ENCODE measurements at places on chromosomes 11 and 22. TPM values are rescaled to one million over a fixed set of nuclear protein-coding genes. Genes with fewer than 3 reads are reported as not detected.
A peak's percentile ranks its signal among the peaks of the same experiment; 100 is the strongest.

DNA sequence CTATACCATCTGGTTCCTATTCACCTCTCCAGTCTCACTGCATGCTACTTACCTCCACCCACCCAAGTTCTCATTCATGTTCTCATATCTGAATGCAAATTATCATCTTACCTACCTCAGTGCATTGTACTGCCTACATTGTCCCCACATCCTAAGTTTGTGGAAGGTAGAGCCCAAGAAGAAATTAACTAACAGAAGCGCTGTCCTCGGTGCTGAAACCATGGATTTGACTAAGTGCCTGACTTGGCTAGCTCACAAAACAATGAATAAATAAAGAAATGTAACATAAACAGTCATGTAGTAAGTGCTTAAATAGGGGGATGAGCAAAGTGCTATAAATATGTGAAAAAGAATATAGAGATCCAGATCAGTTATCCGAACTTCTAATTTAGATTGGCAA is 63.2 kb downstream of the GRIA4 start:
- DNase-seq: no peak

DNA sequence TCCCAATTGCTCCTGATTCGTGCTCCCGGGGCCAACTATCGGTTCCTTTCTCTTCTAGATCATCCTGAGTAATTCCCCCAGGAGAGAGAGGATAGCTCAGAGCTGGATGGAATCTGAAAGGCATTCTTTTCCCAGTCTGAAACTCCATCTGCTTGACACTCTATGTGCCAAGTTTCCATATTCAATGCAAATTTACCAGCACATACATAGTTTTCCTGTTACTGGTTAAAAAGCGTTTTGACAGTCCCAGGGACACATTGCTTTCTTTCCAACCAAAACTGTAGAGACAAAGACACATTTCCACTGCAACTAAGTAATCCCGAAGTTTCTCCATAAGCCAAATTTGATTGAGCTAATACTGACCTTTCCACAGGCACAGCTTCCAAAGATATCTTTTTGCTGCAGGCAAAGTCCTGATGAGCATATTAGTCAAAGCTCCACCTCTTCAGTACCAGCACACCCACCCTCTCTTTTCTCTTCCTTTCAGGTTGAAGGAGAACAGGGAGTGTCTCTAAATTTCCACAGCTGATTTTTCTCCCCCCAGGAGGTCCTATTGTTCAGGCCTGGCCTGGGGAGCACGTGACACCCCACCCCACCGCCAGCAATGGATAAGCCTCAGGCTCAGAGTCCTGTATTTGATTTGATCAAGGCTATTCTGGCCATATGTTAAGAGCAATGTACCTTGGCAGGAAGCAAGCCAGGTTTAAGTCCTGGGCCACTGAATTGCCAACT is 9.7 kb upstream of the ANKK1 start:
- no peak for DNase-seq

GRCh38 chr22:32880061-32880460 is 78.6 kb downstream of the TIMP3 start:
- no peak for DNase-seq

DNA sequence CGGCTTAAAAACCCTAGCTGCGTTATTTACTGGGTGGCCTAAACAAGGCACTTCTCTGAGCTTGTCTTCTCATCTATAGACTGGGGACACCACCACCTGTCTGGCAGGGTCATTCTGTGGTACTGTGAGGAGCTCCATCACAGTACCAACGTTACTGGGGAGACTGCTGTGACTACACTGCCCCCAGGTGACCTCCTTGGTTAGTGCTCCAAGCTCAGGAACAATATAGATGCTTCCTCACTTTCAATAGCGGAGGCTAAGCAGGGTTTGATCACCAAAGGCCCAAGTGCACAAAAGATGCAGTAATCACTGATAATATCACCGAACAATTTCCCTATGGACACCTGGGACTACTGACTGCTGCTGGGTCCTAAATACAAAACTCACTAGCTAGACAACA is 18.8 kb downstream of the PRPF19 start:
- DNase-seq: no peak

- no peak for DNase-seq
These were observed 6.0 kb downstream of the CASTOR1 start for GRCh38 chr22:30283342-30283741.

DNA sequence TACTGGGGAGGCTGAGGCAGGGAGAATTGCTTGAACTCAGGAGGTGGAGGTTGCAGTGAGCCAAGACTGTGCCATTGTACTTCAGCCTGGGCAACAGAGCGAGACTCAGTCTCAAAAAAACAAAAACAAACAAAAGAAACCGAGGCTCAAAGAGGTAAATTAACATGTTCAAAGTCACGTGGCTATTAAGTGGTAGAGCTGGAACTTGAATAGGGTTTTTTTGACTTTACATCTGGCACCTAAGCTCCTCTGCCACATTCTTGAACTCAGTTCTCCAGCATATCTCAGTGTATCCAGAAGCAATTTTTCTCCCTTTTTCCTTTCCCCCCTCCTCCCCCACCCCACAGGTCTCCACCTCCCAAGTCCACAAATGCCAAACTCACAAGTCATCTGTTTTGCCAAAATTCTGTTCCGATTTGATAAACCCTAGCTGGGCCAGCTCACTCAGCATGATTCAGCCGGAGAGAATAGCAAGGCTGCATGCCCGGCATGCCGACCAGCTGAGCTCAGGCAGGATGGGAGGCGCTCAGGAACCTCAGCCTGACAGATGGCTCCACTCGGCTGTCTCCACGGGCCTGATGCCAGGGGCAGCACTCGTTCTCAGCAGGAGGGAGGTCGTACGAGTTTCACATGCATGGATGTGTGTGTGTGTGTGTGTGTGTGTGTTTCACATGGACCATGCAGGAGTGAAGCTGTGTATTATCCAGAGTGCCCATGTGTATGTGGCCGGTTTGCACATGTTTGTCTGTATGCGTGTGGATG is 63.2 kb upstream of the RRAS2 start:
- peak; percentile 89 for DNase-seq

- DNase-seq: no peak
These were observed 796 bp downstream of the POLDIP3 start for GRCh38 chr22:42613872-42614301.

DNA sequence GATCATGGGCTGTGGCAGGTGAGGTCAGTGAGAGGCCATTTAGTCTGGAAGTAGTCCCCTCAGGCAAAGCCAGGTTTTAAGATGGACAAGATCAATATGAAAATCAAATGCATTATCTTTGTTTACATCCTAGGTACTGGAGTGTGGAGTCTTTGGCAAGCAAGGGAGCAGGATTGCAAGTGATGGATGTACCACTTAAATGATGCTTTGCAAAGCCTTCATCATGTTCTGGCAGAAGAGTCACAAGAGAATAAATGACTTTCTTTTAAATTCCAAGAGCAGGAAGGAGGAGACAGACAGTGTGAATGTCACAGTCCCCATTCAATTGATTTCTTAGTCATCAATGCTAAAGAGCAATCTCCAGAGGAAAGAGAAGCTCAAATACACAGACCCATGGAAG is 908.3 kb downstream of the FAM181B start:
- no peak for DNase-seq

GRCh38 chr11:132852361-132852760 is 679.9 kb downstream of the OPCML start:
- DNase-seq: no peak

- no peak for DNase-seq
These were observed 6.8 kb downstream of the APOL3 start for GRCh38 chr22:36153501-36154422.

DNA sequence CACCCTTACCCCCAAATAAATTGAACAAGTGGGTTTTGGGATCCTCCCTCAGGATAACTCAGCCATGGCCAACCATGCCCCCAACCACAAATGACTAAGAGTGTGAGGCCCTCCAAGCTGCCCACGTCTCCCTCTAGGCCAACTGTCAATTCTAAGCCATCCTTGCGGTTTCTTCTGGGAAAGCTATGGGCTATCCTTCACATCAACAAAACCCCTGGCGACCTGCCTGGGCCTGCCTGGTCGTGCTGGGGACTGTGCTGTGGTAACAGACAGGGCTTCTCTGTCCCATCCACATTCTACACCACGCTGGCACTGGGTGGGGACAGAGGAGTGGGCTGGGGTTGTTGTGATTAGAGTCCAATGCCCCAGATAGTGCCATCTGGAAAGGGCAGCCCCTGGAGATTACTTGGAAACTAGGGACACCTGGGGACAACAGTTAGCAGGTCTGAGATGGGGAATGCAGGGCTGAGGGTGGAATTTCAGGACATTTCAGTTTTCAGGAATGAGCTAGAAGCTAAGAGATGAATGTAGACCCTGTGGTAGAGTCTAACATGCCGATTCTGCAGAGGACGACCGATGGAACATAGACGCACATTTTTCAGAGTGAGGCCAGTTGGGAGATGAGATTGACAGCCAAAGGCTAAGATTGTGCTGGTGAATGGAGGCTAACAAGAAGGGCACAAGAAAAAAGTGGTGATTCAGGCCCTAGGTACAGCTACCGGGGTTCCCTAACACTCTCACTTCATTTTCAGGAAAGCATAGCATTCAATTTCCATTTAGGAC is 131.9 kb downstream of the RASSF10 start:
- no peak for DNase-seq

DNA sequence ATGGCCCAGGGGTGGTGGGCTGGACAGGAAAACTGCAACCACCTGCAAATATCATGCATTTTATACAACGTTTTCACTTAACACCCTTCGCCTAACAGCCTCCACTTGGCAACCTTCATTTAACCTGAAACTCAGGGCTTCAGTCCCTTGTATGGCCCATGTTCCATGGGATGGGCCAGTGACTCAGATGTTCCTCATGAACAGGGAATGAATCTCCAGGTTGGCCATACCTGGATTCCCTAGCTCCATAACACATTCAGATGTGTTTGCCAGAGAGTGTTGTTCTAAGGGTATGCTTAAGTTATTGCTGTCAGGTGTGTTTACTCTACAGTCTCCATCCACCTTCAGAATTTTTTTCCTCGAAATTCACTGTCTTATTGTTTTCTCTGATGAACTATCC is 316.9 kb downstream of the JRKL start:
- DNase-seq: no peak

- DNase-seq: no peak
These were observed 48.6 kb downstream of the ZNRF3 start for GRCh38 chr22:28931844-28932567.

DNA sequence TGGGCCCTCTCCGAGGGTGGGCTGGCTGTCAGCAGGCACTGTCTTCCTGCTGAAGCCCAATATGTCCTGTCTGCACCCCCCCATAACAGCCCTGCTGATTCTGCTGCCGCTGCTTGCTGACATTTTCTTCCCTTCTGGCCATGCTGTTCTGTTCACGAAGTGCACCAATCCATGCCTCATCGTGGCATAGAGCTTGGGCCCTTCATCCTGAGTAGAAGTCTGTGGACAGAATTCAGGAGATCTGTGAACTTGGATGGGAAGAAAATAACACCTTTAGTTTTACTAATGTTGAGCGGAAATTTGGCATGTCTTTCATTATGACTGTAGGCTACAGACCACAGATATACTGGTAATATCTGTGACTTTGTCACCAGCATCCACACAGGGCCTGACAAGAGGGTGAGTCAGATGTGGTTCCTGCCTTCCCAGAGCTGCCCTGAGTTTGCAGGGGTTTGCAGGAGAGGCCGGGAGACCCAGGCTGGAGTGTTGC is 14.1 kb upstream of the KIAA0930 start:
- no peak for DNase-seq

GRCh38 chr11:111604392-111605009 is 2.3 kb downstream of the SIK2 start:
- DNase-seq: no peak

GRCh38 chr11:18730020-18730419 is 4.0 kb upstream of the IGSF22 start:
- DNase-seq: no peak

DNA sequence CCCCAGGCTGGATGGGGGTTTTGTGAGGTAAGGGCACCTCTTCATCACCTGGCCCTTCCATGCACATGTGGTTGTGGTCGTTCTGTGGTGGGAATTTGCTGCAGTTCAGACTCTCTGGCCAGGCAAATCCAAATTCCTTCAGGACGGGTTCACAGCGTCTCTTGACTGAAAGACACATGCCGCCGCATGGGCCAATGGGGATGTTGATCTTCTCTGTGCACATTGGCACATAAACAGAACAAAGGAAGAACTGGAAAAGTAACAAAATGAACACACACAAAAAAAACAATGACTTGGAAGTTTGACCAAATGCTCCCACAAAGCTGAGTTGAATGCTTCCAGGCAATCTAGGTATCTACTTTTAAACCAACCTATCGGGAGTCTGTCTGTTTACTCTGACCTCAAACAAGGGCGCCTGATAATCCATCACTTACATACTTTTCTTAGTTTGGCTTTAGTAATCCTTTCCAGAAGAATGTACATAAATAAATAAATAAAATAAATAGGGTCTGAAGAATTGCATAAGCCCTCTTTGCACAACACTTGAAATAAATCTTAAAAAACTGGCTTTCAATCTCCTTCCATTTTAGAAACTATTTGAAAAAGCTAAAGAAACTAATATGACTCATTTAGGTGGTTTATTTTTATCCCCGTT is 2.8 kb downstream of the FZD4 start:
- no peak for DNase-seq

GRCh38 chr11:118846181-118846935 is 37.3 kb upstream of the CXCR5 start:
- DNase-seq: no peak

DNA sequence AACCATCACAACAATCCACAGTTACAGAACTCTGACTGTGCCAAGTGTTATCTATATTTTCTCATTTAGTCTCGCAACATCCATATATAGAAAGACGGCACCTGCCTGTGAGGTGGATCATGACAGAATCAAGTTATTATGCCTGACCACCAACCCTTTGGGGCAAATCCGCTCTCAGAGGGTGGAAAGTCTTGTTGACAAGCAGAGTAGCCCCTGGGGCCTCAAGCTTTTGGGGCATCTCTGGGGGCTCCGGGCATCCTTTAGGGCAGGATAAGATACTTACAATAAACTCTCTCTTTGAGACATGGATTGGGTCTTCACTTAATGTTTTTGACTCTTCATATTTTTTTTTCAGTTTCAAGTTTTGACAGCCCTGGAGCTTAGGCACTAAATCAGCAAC is 150.5 kb upstream of the NAV2 start:
- DNase-seq: no peak

DNA sequence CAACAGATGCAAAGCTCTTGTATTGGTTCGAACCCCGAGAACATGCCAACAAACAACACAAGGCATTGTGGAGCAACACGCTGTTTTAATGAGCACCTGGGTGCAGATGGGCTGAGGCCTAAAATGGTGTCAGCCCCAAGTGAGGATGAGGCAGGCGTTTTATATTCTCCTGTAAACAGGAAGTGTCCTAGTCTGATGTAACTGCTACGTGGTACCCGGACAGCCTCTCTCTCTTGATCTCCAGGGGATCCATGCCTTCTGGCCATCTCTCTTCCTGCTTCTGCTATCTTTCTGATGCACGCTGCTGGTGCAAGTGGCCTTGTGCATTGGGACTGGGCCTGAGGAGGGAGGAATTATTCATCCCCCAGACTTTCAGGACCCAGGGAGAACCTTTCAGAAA is 19.4 kb upstream of the VSTM5 start:
- DNase-seq: no peak

- no peak for DNase-seq
These were observed 62.7 kb upstream of the AMPD3 start for GRCh38 chr11:10392095-10393079.

The BUD13 gene
- 30.0 TPM for total RNA-seq

The PGGHG gene
- 115 TPM for total RNA-seq

The SCN2B gene
- total RNA-seq: not detected

The HORMAD2 gene
- total RNA-seq: not detected

The THAP7 gene
- total RNA-seq: 23.5 TPM

The CATSPERZ gene
- 0.64 TPM for total RNA-seq

The SCARF2 gene
- total RNA-seq: 3.2 TPM

The C11orf16 gene
- total RNA-seq: 0.15 TPM

The NRXN2 gene
- total RNA-seq: 0.15 TPM

The MS4A6E gene
- not detected for total RNA-seq
